ENCODE measurements at places on chromosomes 3 and 15.

GRCh38 chr15:90402767-90403166 lies 14.7 kb downstream of the IQGAP1 start:
- no peak for DNase-seq

DNA sequence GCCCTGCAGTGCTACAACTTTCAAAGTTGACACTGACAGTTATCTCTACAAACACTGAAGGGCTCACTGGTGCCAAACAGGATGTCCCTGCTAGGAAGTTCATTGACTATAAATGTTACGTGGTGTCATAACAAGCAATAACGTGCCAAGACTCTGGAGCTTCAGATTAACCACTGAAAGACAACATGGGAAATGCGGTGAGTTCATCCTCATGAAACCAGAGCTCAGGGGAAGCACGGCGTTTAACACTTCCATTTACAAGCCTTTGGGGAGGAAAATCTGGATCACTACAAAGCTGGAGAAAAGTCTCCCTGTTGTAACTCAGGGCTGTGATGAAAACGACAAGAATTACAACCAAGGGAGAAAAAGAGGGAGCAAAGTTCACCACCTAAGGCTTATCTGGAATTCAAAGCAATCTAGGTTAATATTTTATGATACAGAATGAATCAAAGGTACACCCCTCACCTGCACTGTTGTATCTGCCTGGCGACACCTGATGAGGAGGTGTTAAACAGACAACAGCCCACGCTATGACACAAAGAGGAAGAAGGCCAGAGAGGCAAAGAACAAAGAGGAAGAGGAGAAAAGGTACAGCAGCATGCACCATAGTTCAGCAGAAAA lies 27.0 kb downstream of the SHQ1 start:
- no peak for DNase-seq

GRCh38 chr15:99430881-99431401 lies 134.8 kb upstream of the MEF2A start:
- DNase-seq: no peak

- no peak for DNase-seq
Observed at GRCh38 chr3:99868311-99868646, 50.6 kb downstream of the CMSS1 start.

DNA sequence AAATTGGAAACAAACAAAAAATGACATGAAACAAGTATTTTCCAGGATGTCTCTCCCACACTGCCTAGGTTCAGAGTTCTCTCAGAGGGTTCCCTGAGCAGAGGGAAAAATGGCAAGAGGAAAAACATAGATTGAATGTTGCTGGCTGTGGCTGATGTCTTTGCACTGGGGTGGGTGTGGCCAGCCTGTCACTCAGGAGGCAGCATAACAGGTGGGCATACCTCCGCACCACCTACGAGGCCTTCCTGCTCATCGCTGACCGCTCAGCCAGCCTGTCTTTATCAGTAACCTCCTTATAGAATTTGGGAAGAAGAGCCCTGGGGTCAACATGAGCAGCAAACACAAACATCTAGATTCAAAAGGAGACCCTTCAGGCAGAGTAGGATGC lies 216.6 kb upstream of the UMPS start:
- DNase-seq: no peak

- no peak for DNase-seq
Observed at GRCh38 chr15:85412066-85412465, 31.7 kb downstream of the AKAP13 start.

- no peak for DNase-seq
Observed at GRCh38 chr3:4988983-4989834, 10.0 kb downstream of the BHLHE40 start.

DNA sequence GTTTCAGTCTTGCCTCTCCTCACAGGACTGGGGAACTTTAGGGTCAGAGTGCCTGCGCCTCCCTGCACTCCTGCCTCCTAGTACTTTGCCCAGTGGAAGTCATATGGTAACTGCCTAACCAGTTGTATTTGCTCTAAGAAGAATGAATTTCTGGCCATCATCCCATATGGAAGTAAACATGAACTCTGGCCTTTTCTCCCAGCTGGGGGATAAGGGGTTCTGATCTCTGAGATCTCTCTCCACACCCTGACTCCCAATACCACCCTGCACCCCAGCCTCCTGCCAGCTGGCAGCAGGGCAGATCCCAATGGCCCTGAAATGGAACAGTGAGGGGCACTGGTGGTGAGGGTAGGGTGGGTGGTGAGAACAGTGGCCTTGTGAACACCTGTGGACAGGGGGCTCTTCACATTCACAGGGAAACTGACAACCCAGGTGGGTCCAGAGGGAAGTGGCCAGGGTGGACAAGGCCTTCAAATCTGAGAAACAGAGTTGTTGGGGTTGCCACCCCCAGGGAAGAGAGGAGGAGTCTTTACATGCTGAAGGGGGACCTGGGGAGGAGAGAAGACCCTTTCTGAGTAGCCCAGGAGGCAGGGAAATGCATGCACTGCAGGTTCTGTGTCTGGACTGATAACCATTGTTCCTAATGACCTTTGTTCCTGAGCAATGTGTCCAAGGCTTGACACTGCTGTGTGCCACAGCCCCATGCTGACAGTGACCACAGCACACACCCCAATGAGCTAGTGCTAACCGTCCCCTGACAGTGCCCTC lies 36.9 kb downstream of the RHCG start:
- no peak for DNase-seq

GRCh38 chr3:39804951-39805350 lies 4.5 kb upstream of the MYRIP start:
- DNase-seq: no peak

DNA sequence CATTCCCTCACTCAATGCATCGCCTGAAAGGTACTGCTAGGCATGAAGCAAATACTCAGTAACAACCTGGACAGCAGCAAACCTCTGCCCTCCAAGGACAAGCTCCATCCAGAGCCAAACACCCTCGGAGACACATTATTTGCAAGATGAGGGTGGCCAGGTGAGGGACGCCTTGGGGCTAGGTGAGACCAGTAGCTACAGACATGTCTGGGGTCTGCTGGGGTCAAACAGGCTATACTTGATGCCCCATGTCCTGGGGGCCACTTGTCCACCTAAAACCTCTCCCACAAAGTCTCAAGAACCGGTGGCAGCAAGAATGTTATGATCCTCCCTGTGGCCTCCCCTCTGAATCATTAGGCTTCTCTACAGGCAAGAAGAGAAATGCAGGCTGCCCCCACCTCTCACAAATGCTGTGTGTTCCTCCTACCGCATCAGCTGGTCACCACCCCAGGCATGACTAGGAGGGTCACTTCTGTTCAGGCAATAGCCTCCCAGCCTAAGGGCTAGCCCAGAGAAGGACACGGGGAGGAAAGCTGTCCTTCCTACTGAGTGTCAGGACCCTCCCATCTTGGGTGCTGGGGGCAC lies 54.3 kb downstream of the TBC1D2B start:
- no peak for DNase-seq

DNA sequence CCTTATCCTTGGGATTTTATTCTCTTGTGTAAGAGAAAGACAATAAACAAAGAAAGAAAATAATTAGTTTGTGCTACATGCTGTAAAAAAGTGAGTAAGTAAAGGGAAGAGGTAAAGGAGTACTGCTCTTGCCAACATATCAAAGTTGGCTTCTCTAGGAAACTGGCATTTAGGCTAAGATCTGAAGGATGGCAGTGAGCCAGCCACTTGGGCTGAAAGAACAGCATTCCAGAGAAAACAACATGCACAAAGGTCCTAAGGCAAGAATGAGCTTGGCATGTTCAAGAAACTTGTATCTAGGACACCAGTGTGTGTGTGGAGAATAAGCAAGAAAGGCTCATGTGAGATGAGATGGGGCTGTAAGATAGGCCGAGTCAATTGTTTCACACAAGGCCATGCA lies 245.5 kb upstream of the MANF start:
- no peak for DNase-seq

DNA sequence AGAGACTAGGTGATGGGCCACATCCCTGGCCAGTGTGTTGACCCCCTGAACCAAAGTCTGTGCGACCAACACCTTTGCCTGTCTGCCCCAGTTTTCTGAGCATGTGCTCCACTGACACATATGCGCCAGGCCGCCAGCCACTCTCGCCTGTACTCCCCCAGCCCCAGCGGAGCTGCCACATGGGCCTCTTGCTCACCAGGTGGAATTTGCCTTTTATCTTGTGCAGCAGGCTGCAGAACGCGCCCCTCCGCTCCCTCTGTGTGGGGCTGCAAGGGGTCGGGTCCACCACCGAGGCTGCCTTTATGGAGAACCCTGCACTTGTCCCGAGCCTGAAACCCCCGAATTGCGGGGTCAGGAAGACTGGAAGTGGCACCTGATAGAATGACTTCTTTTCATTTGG lies 405.7 kb upstream of the NPAP1 start:
- no peak for DNase-seq

GRCh38 chr3:9111417-9111816 lies 138.0 kb downstream of the SRGAP3 start:
- no peak for DNase-seq

GRCh38 chr15:71005895-71006294 lies 109.4 kb upstream of the THSD4 start:
- no peak for DNase-seq

DNA sequence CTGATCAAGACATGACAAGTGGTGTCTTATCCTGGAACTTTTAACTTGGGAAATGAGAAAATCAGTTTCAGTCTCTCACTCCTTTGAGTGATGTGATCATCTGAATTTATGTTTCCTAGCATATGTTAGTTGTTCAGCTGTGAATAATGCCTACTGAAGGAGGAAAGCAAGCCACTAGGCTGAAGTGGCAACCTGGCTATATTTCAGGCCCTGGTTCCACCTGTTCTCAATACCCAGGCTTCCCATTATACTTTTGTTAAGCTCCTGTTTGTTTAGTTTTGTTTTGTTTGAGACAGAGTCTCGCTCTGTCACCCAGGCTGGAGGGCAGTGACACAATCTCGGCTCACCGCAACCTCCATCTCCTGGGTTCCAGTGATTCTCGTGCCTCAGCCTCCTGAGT lies 243.8 kb downstream of the ALCAM start:
- no peak for DNase-seq

GRCh38 chr15:96470681-96471310 lies 140.3 kb downstream of the NR2F2 start:
- DNase-seq: no peak

DNA sequence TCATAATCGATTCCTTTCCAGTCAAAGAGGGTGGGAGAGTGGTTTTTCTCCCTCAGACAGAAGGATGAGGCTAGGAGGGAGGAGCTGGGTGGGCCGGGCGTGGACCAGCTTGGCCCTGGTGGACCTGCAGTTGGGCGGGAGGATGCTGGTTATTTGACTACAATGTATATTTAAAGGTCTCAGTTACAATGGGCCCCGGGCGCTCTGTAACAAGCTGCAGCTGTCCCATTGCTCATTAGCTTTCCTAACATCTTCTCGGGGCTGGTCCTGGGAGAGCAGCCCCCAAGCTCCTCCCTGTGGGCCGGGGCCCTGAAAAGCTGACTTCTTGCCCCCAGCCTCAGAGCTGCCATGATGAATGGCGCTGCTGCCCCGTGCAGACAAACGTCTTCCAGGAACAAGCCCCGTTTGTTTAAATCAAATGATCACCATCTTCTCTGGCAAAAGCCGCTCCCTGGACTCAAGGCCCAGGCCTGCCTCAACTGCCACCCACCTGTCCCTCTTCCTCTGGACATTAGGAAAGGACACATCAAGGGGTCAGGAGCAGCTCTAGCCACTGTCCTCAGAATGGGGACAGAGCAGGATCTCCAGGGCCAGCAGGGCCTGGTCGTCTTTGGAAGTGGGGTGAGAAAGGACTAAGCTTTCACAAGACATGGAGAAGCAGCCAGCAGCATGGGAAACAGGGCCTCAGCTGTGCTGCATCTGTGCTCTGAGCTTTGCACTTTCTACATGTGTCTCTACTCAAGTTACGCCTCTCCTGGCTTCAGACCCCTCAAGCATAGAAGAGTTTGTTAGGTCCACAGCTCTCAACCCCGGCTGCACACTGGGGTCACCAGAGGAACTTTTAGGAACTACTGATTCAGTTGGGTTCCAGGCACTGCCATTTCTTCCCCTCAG lies 38.6 kb downstream of the MAGEF1 start:
- no peak for DNase-seq

DNA sequence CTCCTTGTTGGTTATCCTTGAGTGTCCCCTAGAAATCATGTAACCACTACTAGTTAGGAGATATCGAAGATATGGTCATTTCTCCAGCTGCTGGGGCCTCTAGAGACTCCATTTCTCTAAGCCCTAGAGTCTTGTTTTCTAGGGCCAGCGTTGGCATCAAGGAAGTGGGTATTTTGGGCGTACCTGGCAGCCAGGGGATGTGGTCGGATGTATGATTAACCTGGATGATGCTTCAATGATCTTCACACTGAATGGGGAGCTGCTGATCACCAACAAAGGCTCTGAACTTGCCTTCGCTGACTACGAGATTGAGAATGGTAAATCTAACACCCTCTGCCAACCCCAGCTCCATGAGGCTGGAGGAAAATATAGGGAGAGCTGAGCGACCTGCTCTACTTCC lies 325.5 kb downstream of the RYR3 start:
- DNase-seq: no peak

- no peak for DNase-seq
Observed at GRCh38 chr3:47418167-47419082, 37.6 kb downstream of the PTPN23 start.

DNA sequence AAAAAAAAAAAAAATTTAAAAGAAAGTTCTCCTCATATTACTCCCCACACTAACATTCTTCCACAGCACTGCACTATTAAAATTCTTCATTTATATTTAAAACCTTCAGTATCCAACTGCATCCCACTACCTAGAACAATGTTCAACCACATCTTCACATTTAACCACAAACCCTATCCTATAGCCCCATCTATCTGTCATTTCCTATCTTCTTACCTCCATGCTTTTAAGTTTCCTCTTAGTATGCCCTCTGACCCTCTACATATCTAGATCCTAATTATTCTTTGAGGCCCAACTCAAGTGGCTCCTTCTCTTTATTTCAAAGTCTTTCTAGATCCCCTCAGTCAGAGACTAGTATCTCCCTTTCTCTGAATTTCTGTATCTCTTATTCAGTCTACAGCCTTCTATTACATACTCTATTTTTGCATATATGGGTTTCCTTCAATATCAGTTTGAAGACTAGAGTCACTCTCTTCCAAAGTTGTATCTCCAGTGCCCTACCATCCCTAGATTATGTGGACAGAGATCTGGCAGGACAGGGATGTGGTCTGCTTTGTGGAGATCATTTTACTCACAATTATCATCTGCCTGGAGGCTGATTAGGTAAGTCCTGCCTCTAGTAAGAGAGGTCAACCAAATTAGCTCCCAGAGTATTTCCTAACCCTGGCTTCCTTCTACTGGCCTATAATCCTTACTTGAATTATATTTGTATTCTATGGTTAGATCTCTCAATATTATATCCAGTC lies 1.4 kb downstream of the CIAO2A start:
- DNase-seq: no peak

- DNase-seq: no peak
Observed at GRCh38 chr3:127218454-127218922, 25.6 kb downstream of the PRR23E start.

GRCh38 chr3:49298511-49298910 lies 21.5 kb upstream of the C3orf62 start:
- no peak for DNase-seq
